ENCODE measurements at places on chromosomes 3 and 15.

GRCh38 chr3:64410226-64410625 lies 185.0 kb upstream of the PRICKLE2 start:
- DNase-seq: no peak

GRCh38 chr15:87689716-87690115 lies 566.8 kb downstream of the NTRK3 start:
- DNase-seq: no peak

DNA sequence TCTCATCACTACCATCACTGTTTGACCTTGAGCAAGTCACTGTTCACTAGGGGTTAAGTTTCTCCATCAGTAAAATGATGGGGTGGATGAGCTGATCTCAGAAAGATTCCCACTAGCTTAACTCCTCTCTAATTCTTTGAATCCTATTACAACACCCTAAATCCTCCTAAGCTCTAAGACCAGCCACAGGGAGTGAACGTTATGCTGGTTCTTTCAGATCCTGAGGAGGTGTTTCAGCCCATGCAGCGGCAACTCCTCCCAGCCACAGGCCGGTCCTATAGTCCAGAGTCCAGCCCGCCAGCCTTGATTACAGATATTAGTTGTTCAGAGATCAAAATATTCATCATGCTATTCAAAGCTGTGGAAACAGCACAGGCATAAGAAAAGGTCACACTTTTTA lies 15.1 kb downstream of the MB21D2 start:
- DNase-seq: no peak

GRCh38 chr3:184486614-184487013 lies 75.0 kb upstream of the EPHB3 start:
- no peak for DNase-seq

DNA sequence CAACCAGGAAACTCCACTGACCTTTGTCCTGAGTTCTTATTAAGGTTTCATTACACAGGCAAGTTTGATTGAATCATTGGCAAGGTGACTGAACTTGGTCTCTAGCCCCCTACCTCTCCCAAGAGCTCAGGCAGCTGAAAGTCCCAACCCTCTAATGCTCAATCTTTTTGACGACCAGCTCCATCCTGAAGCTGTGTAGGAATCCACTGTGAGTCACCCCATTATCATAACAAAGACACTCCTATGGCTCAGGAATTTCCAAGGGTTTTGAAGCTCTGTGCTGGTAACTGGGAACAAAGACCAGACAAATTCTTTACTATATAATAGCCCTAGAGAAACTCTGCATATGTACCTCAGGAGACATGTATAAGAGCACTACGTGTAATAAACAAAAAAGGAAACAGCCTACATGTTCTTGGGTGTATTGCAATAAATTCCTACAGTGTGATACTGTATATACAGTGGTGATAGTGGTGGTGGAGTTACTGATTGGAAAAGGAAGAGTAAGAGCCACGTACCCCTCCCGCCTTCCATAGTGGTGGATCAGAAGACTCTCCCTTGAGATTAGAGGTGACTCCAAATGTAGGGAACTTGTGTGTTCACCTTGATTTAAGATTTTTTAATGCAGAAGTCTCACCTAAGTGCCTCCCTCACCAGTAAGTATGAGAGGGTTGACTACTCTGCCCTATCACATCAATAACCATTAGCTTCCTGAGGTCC lies 116.6 kb downstream of the ST8SIA2 start:
- no peak for DNase-seq

GRCh38 chr3:12484983-12485327 lies 675 bp downstream of the TSEN2 start:
- no peak for DNase-seq

GRCh38 chr3:171606151-171606751 lies 146.0 kb upstream of the TNIK start:
- DNase-seq: no peak

- DNase-seq: no peak
Measured at GRCh38 chr3:178584722-178585380, 48.6 kb downstream of the KCNMB2 start.

DNA sequence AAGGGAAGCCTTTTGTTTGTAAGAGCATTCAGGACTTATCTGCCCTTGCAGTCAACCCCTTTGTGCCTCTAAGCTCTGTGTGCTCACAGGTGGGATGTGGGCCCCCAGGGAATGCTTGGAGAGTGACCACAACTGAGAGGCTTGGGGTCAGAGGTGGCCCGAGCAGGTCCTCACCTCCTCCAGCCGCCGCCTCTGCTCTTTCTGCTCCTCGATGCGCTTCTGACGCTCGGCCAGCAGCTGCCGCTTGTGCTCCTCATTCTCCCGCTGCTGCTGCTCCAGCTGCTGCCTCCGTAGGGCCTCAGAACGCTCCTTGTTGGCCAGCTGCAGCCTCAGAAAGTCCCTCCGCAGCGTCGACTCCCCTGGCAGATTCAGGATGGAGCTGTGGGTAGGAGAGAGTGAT lies 130.8 kb upstream of the SLC2A2 start:
- no peak for DNase-seq

GRCh38 chr3:151903501-151903991 lies 30.1 kb downstream of the SUCNR1 start:
- peak; percentile 12 for DNase-seq

GRCh38 chr3:46501702-46502101 lies 3.9 kb downstream of the RTP3 start:
- DNase-seq: no peak

- DNase-seq: no peak
Measured at GRCh38 chr3:161977063-161977462, 480.5 kb downstream of the OTOL1 start.

DNA sequence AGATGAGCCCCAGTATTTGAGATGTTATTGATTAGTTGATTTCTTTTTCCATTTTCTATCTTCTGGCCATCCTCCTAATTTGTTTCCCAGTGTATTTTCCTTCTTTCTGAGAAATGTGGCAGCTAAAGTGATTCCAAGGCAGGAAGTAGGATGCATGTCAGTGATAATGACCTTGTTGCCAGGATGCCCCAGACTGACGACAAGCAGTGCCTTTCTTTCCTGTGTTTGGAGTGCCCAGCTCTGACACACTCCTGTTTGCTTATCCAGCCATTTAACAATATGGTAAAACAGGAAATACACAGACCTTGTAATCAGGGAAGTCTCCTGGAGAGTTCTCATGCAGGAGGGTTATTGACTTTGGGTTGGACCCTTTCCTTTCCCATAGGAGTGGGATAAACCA lies 20.4 kb downstream of the TMOD2 start:
- no peak for DNase-seq

DNA sequence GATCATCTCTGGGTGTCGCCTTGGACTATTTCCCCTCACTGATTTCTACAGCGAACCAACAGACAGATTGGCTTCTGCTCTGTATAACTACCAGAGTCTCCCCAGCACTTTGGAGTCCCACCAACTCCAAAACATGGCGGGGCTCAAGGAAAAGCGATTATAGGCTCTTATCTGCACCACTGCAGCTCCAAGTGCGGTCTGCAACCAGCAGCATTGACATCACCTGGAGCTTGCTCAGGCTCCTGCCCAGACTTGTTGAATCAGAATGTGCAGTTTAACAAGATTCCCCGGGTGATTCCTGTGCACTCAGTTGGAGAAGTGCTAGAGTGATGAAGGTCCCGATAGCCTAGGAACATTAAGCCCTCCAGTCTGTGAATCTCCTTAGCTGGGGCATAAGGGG lies 9.0 kb downstream of the CCK start:
- DNase-seq: no peak

DNA sequence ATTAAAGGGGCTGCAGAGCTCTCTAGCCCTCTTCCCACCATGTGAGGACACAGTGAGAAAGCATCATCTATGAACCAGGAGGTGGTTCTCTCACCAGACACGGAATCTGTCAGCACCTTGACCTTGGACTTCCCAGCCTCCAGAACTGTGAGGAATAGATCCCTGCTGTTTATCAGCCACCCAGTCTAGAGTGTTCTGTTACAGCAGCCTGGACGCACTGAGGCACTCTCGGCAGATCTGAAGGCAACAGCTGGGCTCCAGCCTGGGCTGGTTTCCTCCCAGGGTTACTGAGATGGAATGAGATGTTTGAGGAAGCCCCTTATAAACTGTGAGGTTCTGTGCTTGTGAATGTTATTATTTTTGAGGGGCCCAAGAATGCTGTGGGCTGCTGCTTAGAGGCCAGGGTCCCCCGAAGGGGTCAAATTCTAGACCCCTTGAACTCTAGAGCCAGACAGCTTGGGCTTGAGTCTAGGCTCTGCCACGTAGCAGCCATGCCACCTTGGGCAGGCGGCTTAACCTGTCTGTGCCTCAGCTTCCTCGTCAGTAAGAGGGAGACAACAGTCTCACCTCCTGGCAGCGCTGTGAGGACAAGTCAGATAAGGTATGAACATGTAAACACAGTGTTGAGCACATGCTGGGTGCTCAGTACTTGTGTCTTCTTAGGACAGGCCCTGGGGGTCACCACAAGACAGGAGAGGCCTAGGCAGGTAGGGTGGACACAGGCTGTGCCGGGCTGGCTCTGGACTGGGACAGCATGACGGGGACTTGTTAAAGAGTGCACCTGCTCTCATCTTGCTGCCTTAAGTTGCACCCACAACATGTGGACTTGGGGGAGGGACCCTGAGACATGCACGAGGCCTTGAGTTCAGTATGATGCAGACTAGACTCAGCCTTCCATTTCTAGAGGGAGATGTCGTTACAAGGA lies 49.2 kb downstream of the MGLL start:
- no peak for DNase-seq

- DNase-seq: no peak
Measured at GRCh38 chr15:69114331-69114928, 46.0 kb upstream of the GLCE start.

GRCh38 chr15:45869034-45869668 lies 234.3 kb downstream of the SQOR start:
- no peak for DNase-seq

DNA sequence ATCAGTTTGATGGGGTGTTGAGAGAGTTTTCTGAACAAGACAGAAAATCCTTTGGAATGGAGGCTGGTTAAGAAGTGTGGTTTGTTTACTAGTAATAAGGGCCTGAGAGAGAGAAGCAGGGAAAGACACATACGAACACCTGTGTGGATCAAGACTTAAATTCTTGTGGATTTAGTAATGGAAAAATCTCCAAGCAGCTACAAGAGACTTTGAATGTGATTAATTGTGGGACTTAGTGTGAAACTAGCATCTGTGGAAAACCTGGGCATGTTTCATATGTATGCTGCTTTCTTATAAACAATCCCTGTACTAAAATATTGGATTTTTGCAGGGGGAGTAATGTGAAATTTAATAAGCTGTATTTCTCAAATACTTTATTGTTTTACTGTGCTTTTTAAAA lies 399.1 kb downstream of the SI start:
- no peak for DNase-seq

DNA sequence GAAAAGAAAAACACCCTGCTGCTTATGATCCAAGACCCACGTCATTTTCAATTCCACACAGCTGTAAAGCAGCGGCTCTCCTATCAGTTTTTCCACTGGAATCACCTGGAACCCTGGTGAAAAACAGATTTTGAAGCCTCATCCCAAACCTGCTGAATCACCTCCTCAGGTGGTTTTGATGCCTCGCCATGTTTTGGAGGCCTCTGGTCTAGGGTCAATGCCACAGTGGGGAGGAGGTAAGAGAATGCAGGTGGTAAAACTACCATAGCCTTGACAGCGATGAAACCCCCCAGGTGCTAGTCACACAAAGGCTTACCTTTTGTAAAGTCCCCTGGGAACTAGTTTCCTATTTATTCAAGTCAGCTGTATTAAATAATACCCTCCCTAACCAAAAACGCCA lies 24.8 kb downstream of the MYO1E start:
- no peak for DNase-seq

DNA sequence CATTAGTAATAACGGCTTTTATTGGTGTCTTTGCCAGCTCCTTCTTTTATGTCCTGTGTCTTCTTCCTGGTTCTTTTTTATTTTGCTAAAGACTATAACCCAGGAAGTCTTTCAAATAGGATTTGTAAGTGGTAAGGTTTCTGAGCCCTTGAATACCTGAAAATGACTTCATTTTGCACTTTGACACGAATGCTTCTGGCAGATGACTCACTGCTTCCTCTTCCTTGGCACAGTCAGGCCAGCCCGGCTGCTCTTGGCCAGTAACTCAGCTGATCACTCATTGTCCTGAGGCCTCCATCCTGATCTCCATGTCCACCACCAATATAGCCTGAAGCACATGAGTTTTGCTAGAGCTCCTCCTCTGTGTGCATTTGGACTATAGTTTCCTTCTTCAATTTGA lies 48.7 kb upstream of the NR2E3 start:
- DNase-seq: peak; percentile 66

DNA sequence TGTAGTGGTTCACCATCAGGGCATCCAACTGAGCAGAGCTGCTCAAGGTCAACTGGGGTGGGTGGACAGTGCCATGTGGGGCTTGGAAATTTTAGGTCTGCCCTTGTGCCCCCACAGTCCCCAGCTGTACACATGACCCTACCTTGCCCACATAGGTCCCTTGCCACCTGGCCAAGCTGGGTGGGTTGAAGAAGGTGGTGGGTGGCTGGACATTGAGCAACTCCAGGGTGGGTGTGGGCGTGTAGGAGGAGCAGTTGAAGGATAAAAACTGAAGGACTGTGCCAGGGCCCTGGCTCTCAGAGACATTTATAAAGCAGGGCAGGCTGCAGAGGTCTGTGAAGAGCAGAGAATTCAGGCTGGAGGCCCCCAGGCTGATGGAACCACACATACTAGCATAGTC lies 568 bp downstream of the CDHR4 start:
- DNase-seq: no peak

GRCh38 chr3:3468596-3468995 lies 289.1 kb upstream of the CRBN start:
- DNase-seq: no peak

- DNase-seq: no peak
Measured at GRCh38 chr3:79175870-79176269, 591.9 kb downstream of the ROBO1 start.

- DNase-seq: no peak
Measured at GRCh38 chr3:120281261-120281660, 3.8 kb downstream of the GPR156 start.

DNA sequence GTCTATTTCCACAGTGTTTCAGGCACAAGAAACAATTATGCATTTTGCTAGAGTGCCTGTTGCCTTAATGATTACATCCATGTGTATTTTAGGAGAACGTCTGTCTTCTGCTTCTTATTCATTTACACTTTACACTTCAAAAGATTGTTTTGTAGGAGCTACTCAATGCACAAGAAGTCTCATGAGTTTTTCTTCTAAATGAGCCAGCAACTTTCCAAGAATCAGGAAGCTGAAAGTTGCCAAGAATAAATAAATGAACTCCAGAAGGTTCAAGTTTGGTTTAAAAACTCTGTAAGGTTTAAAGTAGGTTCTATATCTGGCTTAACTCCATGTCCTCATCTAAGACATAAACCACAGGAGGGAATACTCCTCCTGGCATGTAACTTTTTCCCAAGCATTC lies 103.8 kb upstream of the ADPGK start:
- DNase-seq: no peak

GRCh38 chr3:129992781-129993180 lies 18.3 kb downstream of the TRH start:
- no peak for DNase-seq
